Mammary epithelial cell (primary cell): ENCODE measurements at places on chromosomes 3 and 15. TPM values are rescaled to one million over a fixed set of nuclear protein-coding genes. Genes with fewer than 3 reads are reported as not detected.
A peak's percentile ranks its signal among the peaks of the same experiment; 100 is the strongest.

DNA sequence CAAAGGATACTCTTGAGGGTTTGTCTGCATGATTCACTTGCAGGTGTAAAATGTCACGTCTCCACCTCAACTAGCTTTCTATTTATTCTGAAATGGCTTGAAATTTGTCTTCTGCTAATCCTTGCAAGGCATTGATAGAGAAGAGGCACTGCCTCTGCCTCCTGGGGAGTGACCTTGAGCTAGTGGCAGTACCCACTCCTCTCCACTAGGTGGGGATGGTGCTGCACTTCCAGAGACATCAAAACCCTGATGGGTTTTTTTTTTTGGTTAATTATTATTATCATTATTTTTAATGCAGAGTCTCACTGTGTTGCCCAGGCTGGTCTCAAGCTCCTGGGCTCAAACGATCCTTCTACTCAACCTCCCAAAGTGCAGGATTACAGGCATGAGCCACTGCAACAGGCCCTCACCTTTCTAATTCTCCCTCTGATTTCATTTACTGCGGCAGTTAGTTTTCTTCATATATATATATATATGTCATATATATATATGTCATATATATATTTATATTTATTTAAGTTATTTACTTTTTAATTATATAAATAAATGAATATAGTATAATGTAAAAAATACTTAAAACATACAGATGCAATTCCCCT is 117.6 kb upstream of the EIF1B start:
- DNase-seq = peak; percentile 35

DNA sequence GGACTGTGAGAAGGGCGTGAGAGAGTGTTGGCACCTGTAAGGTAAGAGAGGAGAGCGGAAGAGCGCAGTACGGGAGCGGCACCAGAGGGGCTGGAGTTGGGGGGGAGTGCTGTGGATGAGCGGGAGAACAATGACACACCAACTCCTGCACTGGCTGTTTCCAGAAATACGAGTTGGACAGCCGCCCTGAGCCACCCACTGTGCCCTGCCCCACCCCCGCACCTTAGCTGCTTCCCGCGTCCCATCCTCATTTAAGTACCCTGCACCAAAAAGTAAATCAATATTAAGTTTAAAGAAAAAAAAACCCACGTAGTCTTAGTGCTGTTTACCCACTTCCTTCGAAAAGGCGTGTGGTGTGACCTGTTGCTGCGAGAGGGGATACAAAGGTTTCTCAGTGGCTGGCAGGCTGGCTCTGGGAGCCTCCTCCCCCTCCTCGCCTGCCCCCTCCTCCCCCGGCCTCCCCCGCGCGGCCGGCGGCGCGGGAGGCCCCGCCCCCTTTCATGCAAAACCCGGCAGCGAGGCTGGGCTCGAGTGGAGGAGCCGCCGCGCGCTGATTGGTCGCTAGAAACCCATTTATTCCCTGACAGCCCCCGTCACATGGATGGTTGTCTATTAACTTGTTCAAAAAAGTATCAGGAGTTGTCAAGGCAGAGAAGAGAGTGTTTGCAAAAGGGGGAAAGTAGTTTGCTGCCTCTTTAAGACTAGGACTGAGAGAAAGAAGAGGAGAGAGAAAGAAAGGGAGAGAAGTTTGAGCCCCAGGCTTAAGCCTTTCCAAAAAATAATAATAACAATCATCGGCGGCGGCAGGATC is at the start of gene SOX2:
Gene SOX2, plus strand, starts transcription at position 601 of the 811 bp plus-strand sequence. CDS start 436 bp downstream, outside the sequence.
- DNase-seq = peak; percentile 53

DNA sequence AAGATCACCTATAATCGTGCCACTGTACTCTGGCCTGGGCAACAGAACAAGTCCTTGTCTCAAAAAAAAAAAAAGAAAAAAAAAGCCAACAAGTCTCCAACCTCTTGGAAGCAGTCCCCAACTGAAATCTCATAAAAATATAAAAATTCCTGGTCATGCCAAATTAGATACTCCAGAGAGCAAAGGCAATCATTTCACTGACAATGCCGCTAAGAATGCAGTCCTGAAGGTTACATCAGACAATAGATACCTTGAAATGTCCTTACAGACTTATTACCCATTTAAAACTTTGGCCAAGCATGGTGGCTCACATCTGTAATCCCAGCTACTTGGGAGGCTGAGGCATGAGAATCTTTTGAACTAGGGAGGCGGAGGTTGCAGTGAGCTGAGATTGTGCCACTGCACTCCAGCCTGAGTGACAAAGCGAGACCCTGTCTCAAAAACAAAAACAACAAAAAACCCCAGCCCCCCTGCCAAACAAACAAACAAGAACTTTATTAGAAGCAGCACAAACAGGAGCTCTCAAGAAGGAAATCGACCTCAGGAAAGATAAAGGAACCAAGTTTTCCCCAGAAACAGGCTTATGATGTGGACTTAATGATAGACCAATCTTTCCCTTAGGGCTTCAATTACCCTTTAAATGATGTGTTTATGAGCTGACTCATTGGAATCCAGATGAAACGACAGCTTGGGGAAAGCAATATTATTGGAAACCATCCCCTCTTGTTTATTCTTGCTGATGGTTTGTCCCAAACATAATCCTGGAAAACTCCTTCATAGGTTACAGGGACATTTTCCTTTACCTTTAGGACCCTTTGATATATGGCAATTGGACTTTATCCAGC is 53.1 kb upstream of the XCR1 start:
- peak; percentile 52 for DNase-seq

DNA sequence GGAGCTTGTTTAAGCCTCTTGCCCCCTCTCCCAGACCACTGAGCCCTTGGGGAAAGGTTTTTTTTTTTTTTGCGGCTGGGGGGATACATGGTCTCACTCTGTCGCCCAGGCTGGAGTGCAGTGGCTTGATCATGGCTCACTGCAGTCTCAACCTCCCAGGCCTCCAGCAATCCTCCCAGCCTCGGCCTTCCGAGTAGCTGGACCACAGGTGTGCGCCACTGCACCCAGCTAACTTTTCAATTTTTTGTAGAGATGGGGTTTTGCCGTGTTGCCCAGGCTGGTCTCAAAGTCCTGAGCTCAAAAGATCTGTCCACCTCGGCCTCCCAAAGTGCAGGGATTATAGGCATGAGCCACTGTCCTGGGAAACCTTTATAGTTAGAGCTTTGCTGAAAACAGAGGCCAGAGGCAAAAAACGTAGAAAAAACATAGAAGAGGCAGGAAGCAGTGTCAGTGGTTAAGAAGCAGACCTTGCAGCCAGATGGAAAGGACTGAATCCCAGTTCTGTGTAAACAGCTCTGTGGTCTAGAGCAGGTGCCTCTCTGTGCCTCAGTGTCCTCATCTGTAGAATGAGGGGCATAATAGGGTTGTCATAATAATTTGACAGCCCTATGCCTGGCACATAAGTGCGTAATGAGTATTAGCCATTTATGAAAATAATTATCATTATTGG is 33.1 kb downstream of the CMTM7 start:
- DNase-seq = no peak

- peak; percentile 76 for DNase-seq
Measured at GRCh38 chr3:141482245-141482922, 4.4 kb upstream of the RASA2 start.

DNA sequence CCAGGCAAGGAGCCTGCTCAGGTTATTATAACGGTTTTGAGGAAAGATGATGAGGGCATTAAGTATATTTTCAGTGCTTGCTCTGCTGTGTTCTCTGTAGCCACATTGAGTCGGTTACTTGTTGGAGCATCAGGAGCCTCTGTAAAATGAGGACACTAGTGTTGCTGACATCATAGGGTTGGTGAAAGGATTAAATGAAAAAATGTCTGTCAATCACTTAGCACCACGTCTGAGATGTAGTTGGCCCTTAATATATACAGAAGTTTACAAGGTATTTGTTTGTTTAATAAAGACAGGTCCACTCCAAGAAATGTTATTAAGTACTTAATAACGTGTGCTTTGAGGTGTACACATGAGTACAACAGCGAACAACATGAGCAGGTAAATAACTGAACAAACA is 735 bp upstream of the SLC25A26 start:
- DNase-seq = no peak

Gene KBTBD12
- not detected for polyA plus RNA-seq

Gene LSM3
- 7.7 TPM for polyA plus RNA-seq

Gene TM4SF4
- not detected for polyA plus RNA-seq
